ENCODE measurements at places on chromosomes 12 and 14. TPM values are rescaled to one million over a fixed set of nuclear protein-coding genes. Genes with fewer than 3 reads are reported as not detected.

Gene CS
- total RNA-seq: 117 TPM

Gene PLCZ1
- total RNA-seq: not detected

Gene ASB2
- 0.99 TPM for total RNA-seq

GRCh38 chr14:93133464-93133863 is 17.7 kb upstream of the ITPK1 start:
- peaks cover 4% of the 10 kb centered on the region for H3K27me3 ChIP-seq
- DNase-seq: no peak
- no peaks in the 10 kb centered on the region for H3K4me1 ChIP-seq
- no peaks in the 10 kb centered on the region for H3K36me3 ChIP-seq
- no peak overlapping the region for H3K4me3 ChIP-seq
- no peak overlapping the region for H3K27ac ChIP-seq

DNA sequence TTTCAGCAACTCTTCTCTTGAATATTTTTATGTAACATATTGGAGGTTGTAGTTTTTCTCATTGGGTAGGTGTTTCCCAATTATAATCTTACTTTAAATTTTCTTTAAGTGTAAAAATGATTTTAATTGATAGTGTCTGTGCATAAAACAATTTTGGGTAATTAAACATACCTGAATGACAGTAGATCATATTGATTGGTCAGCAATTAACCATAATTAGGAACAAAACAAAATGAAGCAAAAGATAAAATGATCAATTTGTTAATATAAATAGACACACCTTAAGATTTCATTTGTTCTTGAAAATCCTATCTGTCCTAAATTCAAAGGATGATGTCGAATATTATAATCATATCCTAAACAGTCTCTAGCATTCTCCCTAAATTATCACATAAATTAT is 468.3 kb downstream of the PDZRN4 start:
- H3K27ac ChIP-seq: no peak overlapping the region
- H3K27me3 ChIP-seq: no peaks in the 10 kb centered on the region
- no peak for DNase-seq
- no peaks in the 10 kb centered on the region for H3K4me1 ChIP-seq

- H3K4me1 ChIP-seq: no peaks in the 10 kb centered on the region
- DNase-seq: no peak
- no peak overlapping the region for H3K4me3 ChIP-seq
- H3K27ac ChIP-seq: no peak overlapping the region
- H3K27me3 ChIP-seq: no peaks in the 10 kb centered on the region
These were observed 22.8 kb upstream of the MMP17 start for GRCh38 chr12:131805421-131805820.

All from fibroblast of lung (primary cell).